IMR-90 (cell line): ENCODE measurements at places on chromosomes 1 and 21.

DNA sequence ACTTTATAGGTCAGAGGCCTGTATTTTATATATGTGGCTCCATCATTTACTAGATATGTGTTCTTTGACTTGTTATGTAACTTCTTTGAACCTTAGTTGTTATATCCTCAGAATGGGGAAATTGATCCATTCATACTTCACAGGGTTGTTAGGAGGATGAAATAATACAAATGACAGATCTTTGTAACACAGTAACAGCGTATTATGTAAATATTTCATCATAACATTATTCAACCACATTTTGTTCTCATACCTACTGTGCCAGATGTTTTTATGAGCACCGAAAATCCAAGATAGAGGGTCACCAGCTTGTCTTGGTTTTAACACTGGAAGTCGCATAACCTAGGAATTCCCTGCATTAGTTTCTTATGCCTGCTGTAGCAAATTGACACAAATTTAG lies 3.3 kb downstream of the SUCO start:
- DNase-seq = no peak

DNA sequence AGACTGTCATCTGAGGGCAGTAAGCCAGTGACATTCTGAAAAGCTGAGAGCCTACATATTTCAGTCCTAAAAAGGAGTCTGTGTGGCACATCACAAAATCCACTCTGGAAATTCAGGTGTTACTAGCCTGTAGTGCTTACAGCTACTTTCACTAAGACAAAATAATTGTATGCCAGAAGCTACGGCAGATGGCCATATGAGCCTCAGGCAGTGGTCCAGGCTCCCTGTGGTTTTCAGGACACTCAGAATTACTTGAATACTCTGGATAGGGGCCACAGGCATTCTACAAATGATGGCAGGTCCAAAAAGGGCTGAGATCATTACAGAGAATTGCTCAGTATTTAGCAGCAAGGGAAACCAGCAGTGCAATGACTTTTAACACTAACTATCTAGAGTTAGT lies 527.1 kb downstream of the MRPL39 start:
- no peak for DNase-seq

DNA sequence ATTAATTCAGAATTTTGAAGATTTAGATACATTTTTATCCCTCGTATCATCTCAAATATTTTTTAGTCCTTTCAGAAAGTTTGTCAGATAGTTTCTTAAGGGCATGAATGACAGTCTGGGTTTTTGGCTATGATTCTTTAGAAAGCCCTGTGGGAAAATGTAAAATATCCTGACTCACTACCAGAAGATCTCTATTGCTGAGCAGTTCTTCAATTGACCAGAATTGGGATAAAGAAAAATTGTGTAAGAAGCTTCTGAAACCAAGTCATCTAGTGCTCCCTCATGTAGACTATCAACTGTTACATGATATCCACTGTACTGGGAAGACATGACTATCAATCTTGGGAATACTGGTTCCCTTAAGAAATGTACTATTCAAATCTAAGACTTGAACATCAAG lies 608.3 kb upstream of the CHRM3 start:
- no peak for DNase-seq

GRCh38 chr1:61851235-61851634 lies 109.0 kb downstream of the PATJ start:
- no peak for DNase-seq

GRCh38 chr1:966704-967300 lies 520 bp downstream of the PLEKHN1 start:
- DNase-seq = peak; percentile 50

GRCh38 chr1:231075020-231075419 lies 35.0 kb upstream of the FAM89A start:
- no peak for DNase-seq

GRCh38 chr1:37391211-37392011 lies 83.0 kb upstream of the ZC3H12A start:
- no peak for DNase-seq

DNA sequence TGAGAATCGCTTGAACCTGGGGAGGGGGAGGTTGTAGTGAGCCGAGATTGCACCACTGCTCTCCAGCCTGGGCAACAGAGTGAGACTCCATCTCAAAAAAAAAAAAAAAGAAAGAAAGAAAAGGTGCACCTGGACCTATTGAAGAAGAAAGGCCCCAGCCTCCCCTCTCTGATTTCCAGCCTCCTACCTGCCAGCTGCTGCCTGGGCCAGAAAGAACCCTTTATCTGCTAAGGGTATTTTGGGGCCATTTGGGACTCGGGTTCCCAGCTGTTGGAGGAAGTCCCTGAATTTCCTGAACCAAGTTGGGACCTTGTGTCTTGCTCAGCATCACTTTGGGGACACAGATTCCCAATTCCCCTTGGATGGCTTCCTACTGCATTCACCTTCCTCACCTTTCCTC lies 3.9 kb upstream of the TNFRSF8 start:
- no peak for DNase-seq

DNA sequence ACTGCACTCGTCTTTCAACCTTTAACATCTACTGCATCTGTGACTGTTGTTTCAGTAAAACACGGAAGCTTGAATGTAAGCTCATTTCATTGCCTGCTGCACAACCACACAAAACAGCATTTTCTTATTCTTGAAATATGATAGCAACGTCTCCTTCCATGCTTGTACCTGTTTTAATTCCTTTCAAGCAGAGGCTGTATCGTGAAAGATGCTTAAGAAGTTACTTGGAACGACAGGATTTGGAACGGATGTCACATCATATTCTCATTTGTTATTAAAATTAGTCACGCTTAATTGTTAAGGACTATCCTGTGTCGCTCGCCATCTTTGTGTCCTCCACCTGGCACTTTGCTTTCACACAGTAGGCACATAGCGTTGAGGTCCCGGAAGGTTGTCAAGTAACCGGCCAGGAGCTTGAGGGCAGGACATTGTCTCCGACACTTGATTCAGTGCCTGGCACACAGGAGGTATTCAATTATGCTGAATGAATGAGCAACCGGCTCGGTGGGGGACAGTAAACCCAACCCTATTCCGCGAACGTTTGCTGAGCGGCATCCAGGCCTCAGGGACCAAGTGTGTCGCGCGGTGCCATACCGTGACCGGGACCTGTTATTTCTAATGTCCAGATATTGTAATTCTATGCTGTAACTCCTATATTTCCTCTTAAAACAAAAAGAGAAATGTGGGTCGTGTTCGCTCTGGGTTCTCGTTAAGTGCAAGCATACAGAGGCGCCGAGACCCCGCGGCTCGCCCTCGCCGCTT lies 499 bp upstream of the SH3GLB1 start:
- DNase-seq = no peak

- peak; percentile 61 for DNase-seq
These were observed 277.0 kb downstream of the MRPL39 start for GRCh38 chr21:25330266-25330665.

DNA sequence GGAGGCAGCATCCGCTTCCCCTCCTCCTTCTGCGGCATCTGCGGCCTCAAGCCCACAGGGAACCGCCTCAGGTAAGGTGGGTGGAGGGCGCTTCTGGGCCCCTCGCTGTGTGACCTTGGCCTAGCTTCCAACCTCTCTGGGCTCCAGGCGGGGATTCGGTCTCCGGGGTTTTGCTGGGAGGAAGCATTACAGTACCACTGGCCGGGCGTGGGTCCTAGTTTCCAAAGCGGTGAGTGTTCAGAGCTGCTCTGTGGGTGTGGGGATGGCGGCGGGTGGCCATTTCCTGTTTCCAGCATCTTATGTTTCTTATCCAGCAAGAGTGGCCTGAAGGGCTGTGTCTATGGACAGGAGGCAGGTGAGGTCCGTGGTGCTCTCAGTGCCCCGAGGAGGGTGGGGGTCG lies 11.6 kb downstream of the FAAH start:
- DNase-seq = no peak

DNA sequence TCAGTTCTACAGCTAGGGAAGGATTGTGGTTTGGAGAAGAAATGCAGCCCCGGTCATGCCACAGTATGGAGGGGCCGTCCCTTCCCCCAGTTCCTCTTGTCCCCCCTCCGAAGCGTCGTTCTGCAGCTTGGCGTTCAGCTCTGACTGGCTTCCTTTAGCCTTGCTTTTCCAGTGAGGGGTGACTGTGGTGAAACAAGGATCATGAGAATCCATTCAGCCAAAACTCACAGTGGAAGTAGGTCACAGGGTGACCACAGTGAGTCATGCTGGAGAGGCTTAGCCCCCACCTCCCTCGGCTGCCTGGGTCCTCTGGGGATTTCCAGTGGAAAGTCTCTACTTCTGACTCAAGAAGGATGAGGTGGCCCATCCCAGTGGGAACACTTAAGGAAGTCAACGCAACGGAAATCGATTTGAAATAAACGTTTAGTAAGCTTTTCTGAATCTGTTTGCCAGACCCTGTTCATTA lies 37.3 kb upstream of the COL6A2 start:
- peak; percentile 100 for DNase-seq

DNA sequence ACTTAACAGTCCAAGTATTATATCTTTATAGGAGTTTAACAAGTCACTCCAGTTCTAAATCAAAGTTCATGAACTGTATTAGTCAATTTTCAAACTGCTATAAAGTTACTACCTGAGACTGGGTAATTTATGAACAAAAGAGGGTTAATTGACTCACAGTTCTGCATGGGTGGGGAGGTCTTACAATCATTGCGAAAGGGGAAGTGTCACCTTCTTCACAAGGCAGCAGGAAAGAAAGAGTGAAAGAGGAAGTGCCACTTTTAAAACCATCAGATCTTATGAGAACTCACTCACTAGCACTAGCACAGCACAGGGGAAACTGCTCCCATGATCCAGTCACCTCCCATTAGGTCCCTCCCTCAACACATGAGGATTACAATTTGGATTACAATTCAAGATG lies 70.0 kb downstream of the CLCA4 start:
- no peak for DNase-seq

- no peak for DNase-seq
These were observed 33.9 kb downstream of the APP start for GRCh38 chr21:26136671-26137070.

DNA sequence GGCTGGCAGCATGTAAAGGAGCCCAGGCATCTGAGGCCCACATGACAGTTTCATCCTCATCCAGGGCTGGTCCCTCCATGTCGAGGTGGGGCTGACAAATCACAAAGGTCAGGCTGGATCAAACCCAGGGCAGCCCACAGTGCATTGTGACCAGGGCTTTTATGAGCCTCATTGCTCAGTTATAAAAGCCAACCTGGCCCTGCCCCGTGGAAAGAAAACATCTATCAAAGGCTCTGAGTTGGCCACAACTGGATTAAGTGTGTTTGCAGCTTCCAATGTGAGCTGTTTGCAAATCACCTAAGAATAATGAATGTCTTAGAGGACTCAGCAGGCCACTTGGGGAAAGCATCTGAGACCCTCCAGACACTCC lies 45.4 kb downstream of the GRHL3 start:
- DNase-seq = no peak

GRCh38 chr1:201739492-201740085 lies 89.4 kb upstream of the IPO9 start:
- DNase-seq = no peak

- DNase-seq = no peak
These were observed 16.0 kb upstream of the TEKT2 start for GRCh38 chr1:36067871-36068270.

- DNase-seq = no peak
These were observed 11.7 kb upstream of the EXTL1 start for GRCh38 chr1:26009796-26010447.

- DNase-seq = peak; percentile 12
These were observed at the start of gene PRKAA2 for GRCh38 chr1:56644919-56645676. PRKAA2 (plus strand) TSS chr1:56645314; CDS start chr1:56645388, 74 bp downstream.

GRCh38 chr1:228013131-228013934 lies 6.5 kb downstream of the WNT3A start:
- DNase-seq = no peak

DNA sequence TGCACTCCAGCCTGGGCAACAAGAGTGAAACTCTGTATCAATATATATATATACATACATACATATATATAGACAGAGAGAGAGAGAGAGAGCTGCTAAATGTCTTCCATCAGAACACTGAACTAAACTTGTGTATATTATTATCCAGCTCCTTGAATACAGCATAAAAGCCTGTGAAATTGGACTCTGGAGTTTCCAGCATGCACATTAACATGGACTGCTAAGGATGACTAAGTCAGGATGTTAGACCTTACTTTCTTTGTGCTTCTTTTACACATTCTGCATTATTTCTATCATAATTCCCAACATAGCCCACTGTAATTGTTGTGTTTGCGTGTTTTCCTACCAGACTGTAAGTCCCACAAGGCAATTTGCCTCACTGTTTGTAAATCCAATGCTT lies 259.1 kb downstream of the TGFB2 start:
- DNase-seq = peak; percentile 58

GRCh38 chr1:6378096-6378746 lies 15.3 kb downstream of the ACOT7 start:
- DNase-seq = no peak

DNA sequence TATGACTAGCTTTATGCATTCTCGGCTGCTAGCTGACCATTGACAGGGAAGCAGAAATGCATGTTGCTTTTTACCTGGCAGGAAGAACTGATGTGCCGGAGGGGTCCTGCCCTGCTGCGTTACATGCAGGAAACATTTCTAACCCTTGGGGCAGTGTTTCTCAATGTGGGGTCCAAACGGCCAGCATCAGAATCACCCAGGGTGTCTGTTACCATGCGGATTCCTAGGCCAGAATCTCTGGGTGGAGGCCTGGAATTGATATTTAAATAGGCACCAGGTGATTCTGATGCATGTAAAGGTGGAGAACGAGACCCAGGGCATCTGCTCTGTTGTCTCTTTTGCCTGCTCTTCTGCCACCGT lies 182.7 kb downstream of the PCP4 start:
- DNase-seq = no peak

- no peak for DNase-seq
These were observed 21.8 kb downstream of the UQCRHL start for GRCh38 chr1:15785683-15786082.

DNA sequence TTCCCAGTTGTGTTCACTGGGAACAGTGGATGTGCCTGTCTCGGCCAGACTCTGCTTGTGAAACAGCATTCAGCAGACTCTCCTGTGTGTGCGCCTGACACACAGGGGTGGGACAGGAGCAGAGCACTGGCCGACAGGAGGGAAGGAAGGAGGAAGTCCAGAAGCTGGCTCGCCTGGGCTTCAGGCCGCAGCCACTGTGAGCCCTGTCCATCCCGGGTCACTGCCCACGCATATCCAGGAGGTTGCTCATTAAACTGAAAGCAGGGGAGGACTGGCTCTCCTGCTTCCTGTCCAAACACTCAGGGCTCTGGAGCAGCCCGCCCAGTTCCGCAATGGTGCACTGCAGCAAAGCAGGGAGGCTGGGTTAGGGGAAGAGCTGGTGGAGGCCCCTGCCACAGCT lies 218.7 kb upstream of the VAMP3 start:
- peak; percentile 52 for DNase-seq
